ENCODE measurements at places on chromosomes 4 and X.

- DNase-seq, result no peak
Observed at GRCh38 chr4:42050516-42051249, 60.4 kb downstream of the SLC30A9 start.

- no peak for DNase-seq
Observed at GRCh38 chr4:111778543-111778942, 366.7 kb upstream of the FAM241A start.

DNA sequence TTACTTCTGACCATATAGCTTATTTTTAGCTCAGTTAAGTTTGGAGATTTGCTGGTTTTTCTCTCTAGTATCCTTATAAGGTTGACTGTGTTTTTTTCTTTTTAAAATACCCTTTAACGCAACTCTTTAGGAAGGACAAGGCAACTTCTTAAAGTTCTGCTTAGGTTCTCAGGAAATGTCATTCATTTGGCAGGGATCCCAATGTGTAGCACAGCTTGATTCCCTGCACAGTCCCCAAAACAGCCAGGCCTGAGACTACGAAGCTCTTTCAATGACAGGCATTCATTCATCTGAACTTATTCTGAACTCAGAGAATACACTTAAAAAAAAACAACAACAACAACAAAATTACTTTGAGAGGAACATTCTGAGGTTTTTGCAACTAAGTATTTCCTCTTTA is 1765.8 kb downstream of the PCDH7 start:
- DNase-seq, result no peak

GRCh38 chr4:55947912-55948725 is 626 bp upstream of the CEP135 start:
- no peak for DNase-seq

DNA sequence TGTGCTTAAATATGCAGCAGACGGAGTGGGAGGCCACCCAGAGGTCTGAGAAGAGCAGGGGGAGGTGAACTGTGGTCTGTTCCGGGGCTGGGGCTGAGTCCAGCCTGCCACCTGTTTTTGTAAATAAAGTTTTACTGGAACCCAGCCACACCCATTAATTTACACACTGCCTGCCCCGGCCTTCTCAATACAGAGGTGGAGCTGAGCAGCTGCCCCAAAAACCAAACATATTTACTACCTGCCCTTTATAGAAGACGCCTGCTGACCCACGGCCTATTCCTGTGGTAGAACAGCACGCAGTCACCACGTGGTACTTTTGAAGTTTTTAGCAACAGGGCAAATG is 45.9 kb downstream of the FGFRL1 start:
- DNase-seq, result no peak

GRCh38 chr4:185587427-185588161 is 52.3 kb upstream of the PDLIM3 start:
- DNase-seq, result no peak

GRCh38 chr4:13533670-13534343 is 10.5 kb downstream of the NKX3-2 start:
- DNase-seq, result no peak

GRCh38 chr4:8162625-8163024 is 4.0 kb upstream of the ABLIM2 start:
- no peak for DNase-seq

GRCh38 chr4:153113838-153114105 is 90.5 kb upstream of the TRIM2 start:
- no peak for DNase-seq

DNA sequence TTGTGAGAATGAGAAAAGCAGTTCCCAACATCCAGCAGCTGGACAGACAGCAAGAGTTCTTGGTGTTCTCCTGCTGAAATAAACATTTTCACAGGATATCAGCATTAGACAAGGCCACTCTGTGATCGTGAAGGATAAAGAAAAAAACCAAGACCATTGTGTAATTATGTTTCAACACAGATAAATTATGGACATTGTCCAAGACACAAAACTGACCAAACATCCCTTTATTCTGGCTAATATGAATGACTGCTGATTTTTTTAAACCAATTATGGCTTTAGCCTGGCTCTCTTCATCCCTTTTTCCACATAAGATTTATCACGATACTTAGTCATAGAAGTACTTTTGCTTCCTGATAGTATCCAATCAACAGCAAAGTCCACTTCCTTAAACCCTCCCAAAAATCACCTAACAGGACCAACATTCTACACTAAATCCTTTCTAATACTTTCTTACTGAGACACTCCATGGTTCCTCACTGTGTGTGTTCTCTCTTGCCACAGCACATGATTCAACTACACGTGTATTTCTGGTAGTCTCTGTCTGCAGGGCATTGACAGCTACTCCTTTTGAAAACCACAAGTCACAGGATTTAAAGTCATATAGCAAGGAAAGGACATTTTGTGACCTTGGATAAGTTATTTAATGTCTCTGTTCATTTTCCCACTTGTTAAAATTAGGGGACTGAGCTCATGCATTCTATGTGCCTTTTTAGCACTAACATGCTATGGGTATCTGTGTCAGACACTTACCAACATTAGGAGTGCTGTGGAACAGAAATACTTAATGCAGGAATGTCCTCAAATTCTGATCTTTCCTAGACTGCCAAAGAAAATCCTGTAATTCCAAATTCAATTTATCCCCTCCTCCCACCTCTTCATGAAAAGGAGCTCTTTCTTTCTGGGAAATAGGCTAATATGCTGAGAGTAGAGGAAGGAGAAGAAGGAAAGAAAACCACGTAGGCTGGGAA is 137.2 kb upstream of the PGRMC2 start:
- no peak for DNase-seq

DNA sequence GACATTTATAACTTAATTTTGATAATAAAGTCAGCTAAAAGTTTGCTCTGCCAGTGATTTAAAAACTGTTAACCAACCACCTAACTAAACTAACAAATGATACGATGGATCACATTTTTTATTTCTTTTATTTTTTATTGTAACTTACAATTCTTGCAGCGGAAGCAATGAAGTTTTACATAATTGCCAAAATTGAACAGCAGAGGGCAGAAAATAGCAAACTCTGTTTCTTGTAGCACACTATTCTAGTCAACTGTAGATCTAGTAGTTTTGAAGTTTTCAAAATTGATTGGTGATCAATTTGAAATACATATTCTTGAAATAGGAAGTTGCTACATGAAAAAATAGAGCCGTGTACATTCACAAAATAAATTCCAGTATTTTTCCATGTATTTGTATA is 2.8 kb upstream of the GRIA2 start:
- peak; percentile 9 for DNase-seq

DNA sequence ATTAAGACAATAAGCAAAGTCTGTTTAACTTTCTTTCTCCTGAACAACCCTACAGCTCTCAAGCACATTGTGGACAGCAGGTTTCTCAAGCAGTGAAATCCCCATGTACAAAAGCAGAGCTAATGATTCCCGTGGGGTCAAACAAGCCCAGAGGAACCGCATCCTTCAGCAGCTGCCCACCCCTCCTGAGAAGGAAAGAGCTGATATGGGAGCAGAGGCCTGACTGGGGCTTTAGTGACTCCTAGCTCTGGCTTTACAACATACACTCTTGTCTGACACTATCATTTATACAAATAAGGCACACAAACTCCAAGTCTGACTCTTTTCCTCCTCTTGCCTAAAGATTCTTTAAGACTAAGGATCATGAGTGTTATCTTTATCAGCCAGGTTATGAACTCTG is 32.8 kb downstream of the HDAC8 start:
- DNase-seq, result no peak

- no peak for DNase-seq
Observed at GRCh38 chr4:8268901-8269534, 536 bp upstream of the HTRA3 start.

GRCh38 chr4:122819708-122820449 is 6.8 kb upstream of the FGF2 start:
- DNase-seq, result no peak

DNA sequence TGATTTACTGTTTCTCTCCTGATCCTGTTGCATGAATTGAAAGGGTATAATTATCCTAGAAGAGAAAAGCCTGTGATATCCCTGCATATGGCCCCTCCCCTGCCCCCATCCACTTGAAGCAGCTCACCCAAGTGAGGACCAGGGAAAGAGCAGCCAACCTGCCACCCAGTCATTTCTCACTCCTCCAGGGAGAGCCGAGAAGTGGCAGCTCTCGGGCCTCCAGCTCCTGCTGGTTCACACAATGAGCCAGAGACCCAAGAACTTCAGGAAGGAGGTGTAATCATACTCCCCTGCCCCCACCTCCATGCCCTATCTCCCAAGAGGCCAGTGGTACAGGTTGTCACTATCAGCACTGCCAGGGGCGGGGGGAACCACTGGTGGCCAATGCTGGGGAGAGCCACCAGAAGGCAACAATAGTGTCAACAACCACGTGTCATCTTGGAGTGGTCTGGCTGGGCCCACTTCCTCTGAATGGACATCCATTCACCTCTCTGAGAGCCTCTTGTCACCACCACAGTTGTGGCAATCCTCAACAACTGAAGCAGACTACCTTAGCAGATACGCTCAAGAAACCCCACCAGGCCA is 42.9 kb downstream of the APOO start:
- DNase-seq, result no peak

DNA sequence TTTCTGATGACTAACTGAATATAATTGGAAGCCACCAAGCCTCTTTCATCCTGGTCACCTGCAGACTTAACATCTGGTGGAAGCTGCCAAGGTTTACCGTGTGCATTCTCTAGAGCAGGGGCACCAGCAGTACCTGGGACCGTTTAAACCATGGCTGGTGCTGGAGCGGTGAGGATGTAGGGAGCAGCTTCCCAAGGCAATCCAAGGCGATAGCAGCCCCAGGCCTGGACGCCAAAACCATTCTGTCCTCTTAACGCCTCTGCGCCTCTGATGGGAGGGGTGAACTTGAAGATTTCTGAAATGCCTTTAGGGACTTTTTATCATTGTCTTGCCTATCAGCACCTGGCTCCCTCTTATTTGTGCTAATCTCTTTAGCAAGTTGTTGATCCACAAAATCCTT is 37.3 kb upstream of the SPANXN2 start:
- no peak for DNase-seq

- DNase-seq, result no peak
Observed at GRCh38 chr4:128574706-128575105, 234.8 kb upstream of the JADE1 start.

DNA sequence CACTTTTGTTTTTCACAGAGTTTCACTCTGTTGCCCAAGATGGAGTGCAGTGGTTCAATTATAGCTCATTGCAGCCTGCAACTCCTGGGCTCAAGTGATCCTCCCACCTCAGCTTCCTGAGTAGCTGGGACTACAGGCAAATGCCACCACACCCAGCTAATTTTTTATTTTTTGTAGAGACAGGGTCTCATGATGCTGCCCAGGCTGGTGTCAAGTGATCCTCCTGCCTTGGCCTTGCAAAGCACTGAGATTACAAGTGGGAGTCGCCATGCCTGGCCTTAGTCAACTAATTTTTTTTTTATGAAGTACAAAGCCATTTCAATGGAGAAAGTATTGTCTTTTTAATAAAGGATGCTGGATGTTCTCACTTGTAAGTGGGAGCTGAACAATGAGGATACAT is 51.3 kb upstream of the UXT start:
- no peak for DNase-seq

- no peak for DNase-seq
Observed at GRCh38 chr4:4914059-4914820, 54.8 kb downstream of the MSX1 start.

- DNase-seq, result no peak
Observed at GRCh38 chr4:20194123-20195013, 57.3 kb upstream of the SLIT2 start.

GRCh38 chr4:24988776-24989175 is 42.0 kb downstream of the LGI2 start:
- peak; percentile 8 for DNase-seq

DNA sequence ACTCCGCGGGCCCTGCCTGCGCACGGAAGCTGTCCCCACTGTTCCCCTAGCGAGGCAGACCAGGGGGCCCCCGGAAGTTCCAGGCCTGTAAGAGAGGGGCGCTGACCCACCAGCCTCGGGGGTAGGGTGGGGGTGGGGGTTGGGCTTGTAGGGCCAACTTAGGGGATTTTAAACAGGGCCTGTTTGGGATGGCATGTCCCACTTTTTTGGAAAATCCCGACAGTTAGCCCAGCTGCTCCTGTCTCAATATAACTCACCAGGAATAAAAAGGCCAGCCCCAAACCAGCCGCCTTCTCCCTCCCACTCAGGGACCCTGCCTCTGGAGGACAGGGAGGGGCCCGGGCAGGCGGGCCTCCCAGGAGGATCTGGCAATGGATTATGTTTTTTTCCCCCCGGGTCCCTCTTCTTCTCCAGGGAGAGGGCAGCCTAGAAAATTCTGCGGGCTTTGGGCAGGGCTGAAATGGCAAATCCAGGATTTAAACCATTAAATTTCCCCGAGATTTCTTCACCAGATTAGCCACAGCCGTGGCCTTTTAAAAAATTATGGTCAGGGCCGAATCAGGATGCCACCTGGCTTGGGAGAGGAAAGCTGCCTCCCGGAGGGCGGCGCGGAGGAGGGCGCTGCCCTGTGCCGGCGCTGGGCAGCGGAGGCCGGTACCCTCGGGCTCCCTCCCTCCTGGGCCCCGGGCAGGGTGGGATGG is 957 bp downstream of the PPP2R2C start:
- DNase-seq, result no peak

DNA sequence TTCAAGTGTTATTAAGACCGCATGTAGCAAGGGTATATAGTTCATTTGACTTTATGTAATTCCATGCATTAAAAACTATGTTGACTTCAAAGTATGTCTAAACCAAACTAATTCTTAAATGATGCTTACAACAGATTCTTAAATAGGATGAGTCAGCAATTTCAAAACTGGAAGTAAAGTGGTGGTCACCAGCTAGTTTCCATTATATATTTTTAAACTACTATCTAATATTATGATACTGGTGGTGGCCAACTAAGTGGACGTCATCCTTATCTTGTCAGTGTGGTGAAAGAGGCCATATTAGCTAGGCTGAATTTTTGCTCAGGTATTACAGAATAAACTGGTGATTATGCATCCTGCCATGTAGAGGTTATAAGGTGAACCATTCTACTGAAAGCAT is 1.2 kb downstream of the IL15 start:
- no peak for DNase-seq

- no peak for DNase-seq
Observed at GRCh38 chr4:115042496-115042895, 70.9 kb downstream of the NDST4 start.

GRCh38 chr4:162874748-162875147 is 291.9 kb downstream of the NAF1 start:
- DNase-seq, result no peak
